Daoy (cell line): ENCODE measurements at places on chromosomes 2 and 18. TPM values are rescaled to one million over a fixed set of nuclear protein-coding genes. Genes with fewer than 3 reads are reported as not detected.

- no peak for DNase-seq
Observed at GRCh38 chr2:33059471-33060156, 112.9 kb downstream of the LTBP1 start.

- no peak for DNase-seq
Observed at GRCh38 chr18:63892566-63892965, 5.1 kb downstream of the SERPINB2 start.

DNA sequence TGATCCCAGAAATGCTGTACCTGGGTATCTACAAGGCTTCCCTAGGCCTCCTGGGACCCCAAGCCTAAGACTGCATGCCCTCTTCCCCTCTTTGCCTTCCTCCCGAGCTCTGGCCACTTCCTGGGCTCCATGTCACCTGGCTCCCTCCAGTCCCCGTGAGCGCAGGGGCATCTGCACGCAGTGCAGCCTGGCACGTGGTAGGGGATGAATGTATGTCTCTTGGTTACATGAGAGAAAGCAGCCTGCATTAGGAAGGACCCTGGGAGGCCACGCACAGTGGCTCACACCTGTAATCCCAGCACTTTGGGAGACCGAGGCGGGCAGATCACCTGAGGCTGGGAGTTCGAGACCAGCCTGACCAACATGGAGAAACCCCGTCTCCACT lies 15.8 kb downstream of the PASK start:
- DNase-seq, result no peak

DNA sequence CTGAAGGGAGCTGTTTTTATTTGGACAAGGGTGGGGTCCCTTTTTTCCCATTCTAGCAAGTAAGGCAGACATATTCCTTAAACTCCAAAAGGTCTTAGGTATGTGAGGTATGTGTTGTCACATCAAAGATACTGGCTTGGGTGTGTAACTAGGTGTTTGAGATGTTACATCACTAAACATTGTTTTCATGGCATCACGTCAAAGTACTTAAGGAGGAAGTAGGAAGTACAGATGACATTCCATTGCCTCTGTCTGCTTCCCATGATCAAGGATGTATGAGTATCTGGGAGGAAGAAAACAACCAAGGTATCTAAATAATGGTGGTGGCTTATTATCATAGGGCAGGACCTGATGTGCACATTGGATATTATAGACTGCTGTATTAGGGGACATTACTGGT lies 39.3 kb downstream of the CD302 start:
- DNase-seq, result no peak

DNA sequence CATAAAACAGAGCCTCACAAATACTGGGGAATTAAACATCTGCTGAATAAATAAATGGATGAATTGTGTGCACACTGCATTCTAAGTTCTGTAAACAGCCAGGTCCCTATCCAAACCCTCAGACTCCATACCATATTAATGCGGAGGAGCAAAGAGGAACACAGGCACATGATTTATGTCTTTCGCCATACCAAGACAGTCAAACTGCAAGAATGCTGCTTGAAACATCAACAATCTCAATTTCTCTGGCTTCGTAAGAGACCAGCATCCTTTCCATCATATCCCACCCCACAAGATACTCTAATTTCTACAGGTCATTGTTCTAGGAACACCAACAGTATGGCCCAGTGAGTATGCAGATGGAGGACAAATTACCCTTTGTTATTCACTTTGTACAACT lies 15.0 kb downstream of the KANSL3 start:
- no peak for DNase-seq

GRCh38 chr2:224958873-224959272 lies 83.4 kb downstream of the DOCK10 start:
- no peak for DNase-seq

- no peak for DNase-seq
Observed at GRCh38 chr2:43444989-43445645, 150.7 kb downstream of the THADA start.

DNA sequence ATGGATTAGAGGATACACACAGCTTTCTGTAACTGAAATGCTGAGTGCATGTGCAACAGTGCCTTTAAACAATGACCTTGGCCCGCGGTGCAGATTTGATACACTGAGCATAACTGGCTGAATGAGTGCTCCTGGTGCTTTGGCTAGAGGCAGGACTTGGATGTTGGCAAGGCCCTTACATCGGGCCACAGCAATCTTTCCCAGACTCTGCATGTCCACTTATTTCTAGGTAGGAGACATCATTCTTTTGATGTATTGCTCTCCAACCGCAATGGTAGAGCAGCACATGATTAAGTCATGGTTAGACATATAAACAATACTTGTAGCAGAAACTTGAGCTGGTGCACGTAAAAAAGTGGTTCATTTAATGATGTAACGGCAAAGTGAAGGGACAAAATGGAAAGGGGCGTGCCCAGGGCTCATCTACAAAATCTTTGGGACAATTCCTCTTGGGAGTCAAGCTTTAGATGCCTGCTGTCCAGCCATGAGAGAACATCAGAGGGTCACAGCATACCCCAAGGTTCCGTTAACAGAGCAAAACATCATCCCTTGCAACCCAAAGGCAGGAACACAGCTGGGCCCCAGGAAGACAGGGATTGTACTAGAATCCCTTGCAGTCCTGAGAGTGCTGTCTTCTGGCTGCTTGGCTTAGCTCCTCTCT lies 43.4 kb downstream of the RAB31 start:
- DNase-seq, result no peak

GRCh38 chr2:199405241-199405640 lies 52.5 kb downstream of the SATB2 start:
- peak; percentile 9 for DNase-seq

- DNase-seq, result no peak
Observed at GRCh38 chr2:40028792-40029488, 249.9 kb upstream of the THUMPD2 start.

DNA sequence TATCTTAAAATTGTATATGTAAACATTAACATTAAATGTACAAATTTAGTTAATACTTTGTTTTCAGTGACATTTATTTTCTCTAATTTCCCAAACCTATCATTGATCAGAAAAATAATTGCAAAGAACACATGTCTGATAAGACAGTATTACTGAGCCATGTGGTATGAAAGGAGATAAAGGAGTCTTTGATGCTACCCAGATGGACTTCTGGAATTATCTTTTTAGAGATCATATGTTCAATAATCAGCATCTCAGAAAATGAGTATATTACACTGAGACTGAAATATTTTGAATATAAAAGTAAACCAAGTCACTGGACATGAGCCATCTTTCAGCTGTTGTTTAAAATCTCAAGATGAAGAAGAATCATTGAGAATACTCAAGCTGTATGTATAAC lies 153.3 kb downstream of the PHLPP1 start:
- no peak for DNase-seq

DNA sequence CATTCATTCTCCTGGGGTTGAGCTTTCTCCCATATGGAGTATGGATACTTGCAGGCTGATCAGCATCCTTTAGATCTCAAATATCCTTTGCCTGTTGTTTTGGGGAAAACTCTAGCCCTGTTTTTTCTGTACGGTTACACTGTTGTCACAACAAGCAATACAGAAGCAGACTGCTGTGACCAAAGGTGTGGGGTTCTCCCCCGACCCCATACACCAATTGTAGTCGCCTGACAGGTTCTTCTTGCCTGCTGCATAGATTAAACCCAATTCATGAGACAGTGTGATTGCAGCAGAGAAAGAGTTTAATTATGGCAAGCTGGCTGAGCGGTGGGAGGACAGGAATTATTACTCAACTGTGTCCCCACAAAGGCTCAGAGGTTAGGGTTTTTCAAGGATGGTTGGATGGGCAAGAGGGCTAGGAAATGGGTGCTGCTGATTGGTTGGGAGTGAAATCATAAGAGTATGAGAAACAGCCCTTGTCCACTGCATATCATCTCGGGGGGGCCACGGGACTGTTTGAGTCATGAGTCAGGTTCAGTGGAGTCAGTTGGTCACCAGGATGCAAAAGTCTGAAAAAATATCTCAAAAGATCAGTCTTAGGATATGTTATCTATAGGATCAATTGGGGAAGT lies 40.6 kb downstream of the ITGB1BP1 start:
- no peak for DNase-seq

GRCh38 chr2:54638103-54638502 lies 85.4 kb upstream of the EML6 start:
- DNase-seq, result no peak

DNA sequence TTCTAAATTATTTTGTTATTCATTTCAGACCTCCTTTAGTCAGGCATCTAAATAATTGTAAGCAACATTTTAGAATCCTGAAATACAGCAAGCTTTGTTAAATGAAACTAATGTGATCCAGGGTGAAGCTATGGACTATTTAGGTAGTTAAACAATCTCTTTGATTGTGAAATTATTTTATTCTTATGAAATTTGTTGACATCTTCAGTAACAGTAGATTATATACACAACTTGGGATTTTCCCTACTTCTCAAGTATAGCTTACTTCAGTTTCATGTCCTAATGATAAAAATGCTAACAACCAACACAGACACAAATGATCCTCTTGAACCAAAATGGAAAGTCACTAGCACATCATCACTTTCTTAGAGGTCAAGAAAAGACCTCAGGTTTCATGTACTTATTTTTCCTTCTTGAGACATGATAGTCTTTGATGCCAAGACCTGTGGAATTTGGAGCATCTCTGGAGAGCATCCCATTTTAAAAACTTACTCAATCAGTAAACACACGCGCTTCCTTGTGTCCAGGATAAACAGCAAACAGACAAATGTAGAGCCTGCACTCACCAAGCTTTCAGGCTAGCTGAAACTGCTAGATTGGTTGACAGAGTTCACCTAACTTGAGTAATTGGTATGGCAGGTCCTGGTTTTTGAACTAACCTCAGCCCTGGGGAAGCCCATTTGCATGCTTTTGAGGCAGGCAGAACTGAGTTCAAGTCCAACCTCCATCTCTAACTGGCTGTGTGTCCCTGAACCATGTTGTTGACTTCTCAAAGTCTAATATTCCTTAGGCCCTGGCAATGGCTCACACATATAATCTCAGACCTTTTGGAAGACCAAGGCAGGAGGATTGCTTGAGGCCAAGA lies 47.8 kb downstream of the KCTD18 start:
- DNase-seq, result no peak

DNA sequence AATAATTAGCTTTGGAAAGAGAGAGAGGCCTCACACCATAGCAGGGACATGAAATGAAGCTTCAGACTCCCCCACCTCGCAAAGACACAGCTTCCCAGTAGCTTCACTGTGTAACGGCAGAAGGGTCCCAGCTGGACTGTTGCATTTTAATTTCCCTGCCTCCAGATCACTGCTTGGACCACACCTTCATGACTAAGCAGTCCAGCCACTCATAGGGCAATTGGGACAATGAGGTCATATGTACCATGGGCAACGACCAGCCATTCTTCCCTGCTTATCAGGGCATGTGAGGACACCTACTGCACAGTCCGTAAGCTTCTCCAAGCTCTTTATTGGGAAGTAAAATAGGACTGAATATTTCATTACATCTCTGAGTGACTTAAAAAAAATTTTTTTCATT lies 183.0 kb downstream of the MREG start:
- DNase-seq, result peak; percentile 84

DNA sequence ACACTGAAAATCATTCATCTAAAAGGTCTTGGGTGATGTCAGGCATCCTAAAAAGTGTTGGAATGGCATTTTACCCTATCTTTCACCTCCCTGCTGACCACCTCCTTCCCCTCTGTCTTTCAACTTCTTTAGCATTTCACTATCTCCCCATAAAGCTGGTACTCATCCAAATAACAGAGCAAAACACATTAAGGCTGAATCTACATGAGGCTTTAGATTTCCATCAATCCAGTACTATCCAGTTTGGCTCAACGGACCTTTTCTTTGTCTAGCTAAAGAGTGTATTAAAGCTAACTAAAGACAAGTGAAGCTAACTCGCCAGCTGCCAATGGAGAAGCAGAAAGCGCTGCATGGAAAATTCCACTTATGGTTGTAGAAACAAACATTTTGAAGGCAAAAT lies 122.5 kb upstream of the NCKAP5 start:
- no peak for DNase-seq

ZNF804A gene
- total RNA-seq, result 0.27 and 1.5 TPM in 2 replicates

UGT1A3 gene
- not detected in 2 replicates for total RNA-seq

C2orf80 gene
- total RNA-seq, result not detected in 2 replicates

GPR17 gene
- total RNA-seq, result not detected in 2 replicates
